ENCODE measurements at places on chromosomes 3 and 15.
A peak's percentile ranks its signal among the peaks of the same experiment; 100 is the strongest.

DNA sequence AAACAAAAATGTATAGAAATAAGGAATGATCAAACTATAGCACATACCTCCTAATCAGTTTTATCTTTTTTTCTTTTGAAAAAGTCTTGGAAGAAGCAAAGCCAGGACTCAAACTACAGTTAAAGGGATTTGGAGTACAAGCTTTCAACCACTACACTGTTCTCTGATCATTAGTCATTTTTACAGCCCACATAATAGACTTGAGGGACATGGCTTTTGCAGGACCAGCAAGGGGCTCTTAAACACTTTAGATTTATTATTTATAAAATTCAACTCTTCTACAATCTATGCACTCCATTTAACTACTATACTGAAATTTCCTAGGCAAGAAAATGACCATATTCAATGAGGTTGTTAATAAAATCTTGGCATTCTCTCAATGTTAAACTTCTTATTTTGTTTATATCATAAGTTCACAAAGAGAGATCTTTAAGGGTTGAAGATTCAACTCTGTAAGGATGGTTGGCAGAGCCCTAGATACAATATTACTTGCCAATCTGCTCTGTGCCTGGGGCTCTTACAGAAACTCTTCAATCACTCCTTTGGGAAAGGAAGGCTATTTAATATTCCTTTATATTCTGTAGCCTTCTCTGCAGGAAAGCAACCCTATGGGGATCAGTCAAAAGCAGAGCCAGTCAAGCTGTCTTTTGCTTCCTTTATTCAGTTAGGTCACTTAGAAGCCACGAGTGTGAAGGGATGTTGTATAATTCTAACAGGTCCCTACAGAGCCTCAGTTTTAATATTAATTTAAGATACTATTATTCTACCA is 557.7 kb upstream of the SGO1 start:
- DNase-seq: no peak

GRCh38 chr3:52150357-52150756 is 3.9 kb downstream of the POC1A start:
- DNase-seq: no peak

DNA sequence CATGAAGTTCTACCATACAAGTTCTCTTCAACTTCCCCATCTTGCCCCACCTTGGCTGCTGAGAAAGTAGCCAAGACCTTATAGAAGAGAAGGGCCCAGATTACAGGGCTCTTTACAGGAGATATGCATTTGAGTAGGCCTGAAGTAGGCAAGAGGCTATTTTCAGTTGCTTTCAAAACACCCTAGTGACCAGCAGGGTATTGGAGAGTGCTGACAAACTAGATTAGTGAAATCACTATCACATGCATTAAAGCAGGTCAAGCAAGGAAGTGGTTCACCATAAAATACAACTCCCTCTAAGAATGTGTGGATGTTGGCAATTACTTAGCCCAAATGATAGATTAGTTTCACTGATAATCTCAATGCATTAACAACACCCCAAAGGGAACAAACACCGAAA is 2.7 kb upstream of the LZTFL1 start:
- DNase-seq: no peak

DNA sequence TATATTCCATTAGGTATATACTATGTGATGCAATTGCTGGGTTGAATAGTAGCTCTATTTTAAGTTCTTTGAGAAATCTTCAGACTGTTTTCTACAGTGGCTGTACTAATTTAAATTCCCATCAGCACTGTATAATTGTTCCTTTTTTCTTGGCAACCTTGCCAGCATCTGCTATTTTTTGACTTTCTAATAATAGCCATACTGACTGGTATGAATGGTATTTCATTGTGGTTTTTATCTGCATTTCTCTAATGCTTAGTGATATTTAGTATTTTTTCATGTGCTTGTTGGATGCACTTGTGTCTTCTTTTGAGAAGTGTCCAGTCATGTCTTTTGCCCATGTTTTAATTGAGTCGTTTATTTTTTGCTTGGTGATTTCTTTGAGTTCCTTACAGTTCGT is 145.1 kb upstream of the PLSCR5 start:
- peak; percentile 61 for DNase-seq

- no peak for DNase-seq
Measured at GRCh38 chr3:52451237-52452083, 2.4 kb downstream of the TNNC1 start.

- no peak for DNase-seq
Measured at GRCh38 chr15:41543521-41543870, 561 bp downstream of the RPAP1 start.

DNA sequence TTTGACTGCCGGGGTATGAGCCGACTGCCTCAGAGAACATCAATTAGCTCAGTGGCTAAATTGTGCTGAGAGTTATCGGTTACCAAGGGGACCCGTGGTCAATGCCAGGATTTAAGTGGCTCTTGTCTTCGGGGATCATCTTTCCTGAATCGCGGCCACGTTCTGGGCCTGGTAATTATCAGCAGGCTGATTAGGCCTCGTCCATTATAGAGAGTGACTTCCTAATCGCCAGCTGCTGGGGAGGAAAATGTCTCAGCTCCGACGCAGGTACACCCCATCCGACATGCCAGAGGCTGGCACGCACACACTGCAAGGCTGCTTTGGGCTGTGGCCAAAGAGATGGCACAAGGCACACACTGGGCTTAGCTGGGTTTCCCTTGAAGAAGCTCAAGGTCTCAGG is 10.6 kb downstream of the TRH start:
- DNase-seq: no peak

Data from fibroblast of pulmonary artery (primary cell).